SK-N-SH (cell line): ENCODE measurements at places on chromosomes 6 and 20.

GRCh38 chr6:37456126-37456525, 23.1 kb downstream of the CMTR1 start:
- DNase-seq, result no peak
- peaks cover 25% of the 10 kb centered on the region for H3K36me3 ChIP-seq
- H3K4me1 ChIP-seq, result peaks cover 16% of the 10 kb centered on the region; the same call in 1 of the 2 replicates
- peak overlapping the region; percentile 6; the same call in 1 of the 2 replicates for H3K27ac ChIP-seq
- no peak overlapping the region for H3K4me3 ChIP-seq

GRCh38 chr6:80962382-80962781, 790.1 kb downstream of the TENT5A start:
- H3K36me3 ChIP-seq, result no peaks in the 10 kb centered on the region
- H3K27ac ChIP-seq, result no peak overlapping the region
- H3K27me3 ChIP-seq, result no peaks in the 10 kb centered on the region
- DNase-seq, result no peak
- peaks cover 3% of the 10 kb centered on the region for H3K4me1 ChIP-seq

DNA sequence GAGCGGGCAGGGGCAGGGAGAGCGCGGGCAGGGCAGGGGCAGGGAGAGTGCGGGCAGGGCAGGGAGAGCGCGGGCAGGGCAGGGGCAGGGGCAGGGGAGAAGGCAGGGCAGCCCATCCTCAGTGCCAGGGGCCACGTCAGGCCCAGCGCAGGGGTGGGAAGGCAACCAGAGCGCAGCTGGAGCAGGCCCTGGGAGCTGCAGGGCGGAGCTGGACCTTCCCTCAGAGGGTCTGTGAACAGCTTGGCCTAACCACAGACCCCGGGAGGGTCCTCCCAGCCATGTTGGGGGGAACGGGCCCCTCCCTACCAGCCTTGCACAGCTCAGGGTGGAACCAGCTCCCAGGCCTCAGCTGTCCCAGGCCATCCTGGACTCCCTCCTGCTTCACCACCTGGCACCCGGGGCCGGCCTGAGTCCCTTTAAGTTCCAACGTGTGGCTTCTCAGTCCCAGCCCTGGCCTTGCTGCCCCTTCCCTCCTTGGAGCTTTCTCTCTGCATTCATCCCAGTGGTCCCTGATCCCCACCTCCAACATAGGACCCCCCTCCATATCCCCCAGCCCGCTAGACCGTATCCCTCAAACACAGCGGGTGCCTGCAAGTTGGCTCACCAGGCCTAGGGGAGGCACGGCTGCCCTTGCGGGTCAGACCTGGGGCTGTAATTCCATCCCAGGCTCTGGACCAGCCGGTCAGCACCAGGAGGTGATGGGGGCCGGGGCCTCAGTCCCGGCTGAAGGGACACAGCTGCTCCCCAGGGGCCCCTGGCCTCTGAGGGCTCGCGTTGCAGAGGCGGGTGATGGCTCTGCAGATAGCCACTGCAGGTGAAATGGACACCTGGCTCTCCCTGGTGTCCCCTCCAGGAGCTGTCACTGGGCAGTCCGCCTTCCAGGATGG, 5.6 kb upstream of the ZBTB46 start:
- no peaks in the 10 kb centered on the region for H3K27me3 ChIP-seq
- H3K36me3 ChIP-seq, result no peaks in the 10 kb centered on the region
- no peak for DNase-seq
- H3K4me1 ChIP-seq, result peaks cover 19% of the 10 kb centered on the region; the same call in 1 of the 2 replicates
- H3K27ac ChIP-seq, result no peak overlapping the region

GRCh38 chr6:170124836-170125235, 166.0 kb downstream of the DLL1 start:
- H3K4me3 ChIP-seq, result no peak overlapping the region
- H3K27me3 ChIP-seq, result no peaks in the 10 kb centered on the region
- H3K4me1 ChIP-seq, result no peaks in the 10 kb centered on the region
- no peaks in the 10 kb centered on the region for H3K36me3 ChIP-seq
- no peak overlapping the region for H3K27ac ChIP-seq

GRCh38 chr6:36754582-36755434, 57.2 kb downstream of the RAB44 start:
- peaks cover 24% of the 10 kb centered on the region; the same call in 1 of the 2 replicates for H3K4me1 ChIP-seq
- H3K27ac ChIP-seq, result no peak overlapping the region
- no peaks in the 10 kb centered on the region for H3K36me3 ChIP-seq

DNA sequence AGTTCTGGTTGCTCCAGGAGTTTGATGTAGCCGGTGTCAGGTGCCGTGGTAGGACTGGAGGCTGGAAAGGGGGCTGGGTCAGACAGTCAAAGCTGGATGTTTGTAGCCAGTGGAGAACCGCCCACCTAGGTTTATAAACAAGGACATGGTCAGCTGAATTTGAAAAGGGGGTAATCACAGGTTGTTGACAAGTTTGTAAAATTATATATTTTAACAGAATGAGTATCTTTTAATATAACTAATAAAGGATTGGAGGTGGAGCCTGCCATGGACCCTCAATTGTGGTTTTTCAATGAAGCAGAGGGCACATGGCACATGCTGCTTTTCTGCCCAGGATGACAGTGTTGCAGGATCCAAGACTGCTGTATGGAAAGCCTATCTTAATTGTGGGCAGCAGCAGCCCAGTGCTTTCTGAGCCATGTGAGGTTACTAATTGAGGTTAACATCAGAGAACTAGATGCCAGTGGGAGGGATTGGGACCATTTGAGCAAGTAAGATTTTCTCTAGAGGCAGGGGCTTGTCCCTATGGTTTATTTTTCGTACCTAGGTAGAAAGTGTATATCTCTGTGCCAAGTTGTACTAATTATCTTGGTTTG, 9.7 kb downstream of the HECA start:
- no peaks in the 10 kb centered on the region for H3K4me1 ChIP-seq
- no peaks in the 10 kb centered on the region for H3K27me3 ChIP-seq
- no peak overlapping the region for H3K4me3 ChIP-seq
- DNase-seq, result no peak
